GM12878 (cell line): ENCODE measurements at places on chromosomes 2 and 18.

DNA sequence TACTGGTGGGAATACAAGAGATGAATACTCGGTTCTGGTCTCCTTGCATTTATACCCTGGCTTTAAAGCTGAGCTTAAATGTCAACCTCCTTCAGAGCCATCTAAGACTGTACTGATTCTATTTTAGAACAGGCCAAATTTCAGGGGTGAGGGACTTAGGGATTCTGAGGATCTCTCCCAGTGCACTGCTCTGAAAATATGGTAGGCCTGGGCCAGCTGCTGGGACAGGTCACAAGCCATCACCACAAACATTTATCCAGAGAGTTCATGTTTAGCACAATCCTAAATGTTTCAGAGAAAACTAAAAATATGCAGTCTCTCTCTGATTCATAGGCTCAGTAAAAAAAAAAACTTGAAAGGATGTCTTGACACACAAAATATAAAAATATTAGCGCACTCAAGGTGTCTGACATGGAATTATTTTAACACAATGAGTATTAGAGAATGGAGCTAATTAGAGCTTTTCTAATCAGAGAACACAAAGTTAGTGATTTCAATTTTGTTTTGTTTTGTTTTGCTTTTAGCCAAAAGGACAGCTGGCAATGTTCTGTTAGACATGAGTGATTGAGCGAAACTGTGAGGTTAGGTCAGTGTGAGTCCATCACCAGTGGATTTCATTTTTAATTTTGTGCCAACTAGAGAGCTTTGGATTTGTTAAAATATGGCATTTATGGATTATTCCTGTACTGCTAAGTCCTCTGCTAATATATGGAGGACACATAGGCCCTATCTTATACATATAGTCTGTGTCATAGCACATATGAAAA lies 38.8 kb downstream of the MFSD6 start:
- DNase-seq = no peak

- no peak for DNase-seq
Measured at GRCh38 chr2:162197069-162197825, 45.2 kb upstream of the GCG start.

DNA sequence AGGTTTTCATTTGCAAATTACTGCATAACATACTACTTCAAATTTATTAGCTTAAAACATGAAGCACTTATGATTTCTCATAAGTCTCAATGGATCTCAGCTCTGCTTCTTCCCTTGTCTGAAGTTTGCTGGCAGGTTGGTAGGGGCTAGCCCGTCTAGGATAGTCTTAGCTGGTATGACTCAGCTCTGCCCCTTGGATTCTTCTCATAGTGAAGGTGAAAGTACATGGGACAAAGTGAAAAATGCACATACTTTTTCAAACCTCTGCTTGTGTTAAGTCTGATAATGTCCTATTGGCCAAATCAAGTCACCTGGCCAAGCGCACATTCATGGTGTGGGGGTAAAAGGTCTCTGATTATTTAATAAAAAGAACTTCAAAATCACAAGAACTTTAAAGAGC lies 184.8 kb upstream of the VWC2L start:
- DNase-seq = no peak

DNA sequence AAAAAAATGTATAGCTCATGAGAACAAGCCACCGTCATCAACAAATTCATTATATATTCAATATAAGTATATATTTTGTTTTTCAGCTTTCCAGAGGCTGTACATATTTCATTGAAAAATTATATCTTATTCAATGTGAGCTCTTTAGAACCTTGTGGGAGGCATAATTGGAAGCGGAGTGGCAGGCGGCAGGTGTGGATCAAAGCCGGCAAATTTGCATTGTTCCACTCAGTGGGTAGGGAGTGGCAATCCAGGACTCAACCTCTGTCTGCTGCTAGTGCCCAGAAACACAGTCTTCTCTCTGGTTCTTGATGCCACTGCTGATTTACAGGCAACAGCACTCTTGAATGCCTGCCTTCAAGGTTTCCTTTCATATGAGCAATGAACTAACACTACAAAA lies 46.9 kb downstream of the GCA start:
- no peak for DNase-seq

- DNase-seq = no peak
Measured at GRCh38 chr2:98936353-98937351, 627 bp upstream of the CRACDL start.

- no peak for DNase-seq
Measured at GRCh38 chr2:204357286-204357685, 188.0 kb upstream of the PARD3B start.
